ENCODE measurements at places on chromosomes 2 and 18.

DNA sequence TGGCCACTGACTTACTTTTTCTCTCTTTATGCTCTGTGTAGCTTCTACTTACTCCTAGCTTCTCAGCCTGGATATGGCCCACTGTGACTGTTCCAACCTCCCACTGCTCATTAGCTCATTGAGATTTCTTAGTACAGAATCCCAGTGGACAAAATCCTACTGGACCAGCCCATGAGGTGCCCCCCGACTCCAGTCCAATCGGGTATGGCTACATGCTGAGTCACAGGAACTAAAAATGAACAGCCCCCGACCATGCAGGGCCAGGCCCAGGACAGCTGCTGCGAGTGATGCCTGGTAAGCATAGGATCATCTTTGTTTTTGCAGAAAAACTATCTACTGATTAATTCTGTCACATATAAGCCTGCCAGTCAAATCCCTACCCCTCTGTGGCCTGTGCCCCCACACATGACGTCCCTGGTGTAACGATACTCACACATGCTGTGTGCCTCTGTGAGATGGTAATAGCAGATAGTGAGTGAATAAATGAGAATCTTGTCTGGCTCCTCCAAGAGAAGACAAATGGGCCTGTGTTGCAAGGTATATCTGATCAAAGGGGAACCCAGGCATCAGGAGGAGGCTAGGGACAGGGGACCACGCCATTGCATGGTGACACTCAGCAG is 85.9 kb upstream of the KLF7 start:
- DNase-seq: no peak

DNA sequence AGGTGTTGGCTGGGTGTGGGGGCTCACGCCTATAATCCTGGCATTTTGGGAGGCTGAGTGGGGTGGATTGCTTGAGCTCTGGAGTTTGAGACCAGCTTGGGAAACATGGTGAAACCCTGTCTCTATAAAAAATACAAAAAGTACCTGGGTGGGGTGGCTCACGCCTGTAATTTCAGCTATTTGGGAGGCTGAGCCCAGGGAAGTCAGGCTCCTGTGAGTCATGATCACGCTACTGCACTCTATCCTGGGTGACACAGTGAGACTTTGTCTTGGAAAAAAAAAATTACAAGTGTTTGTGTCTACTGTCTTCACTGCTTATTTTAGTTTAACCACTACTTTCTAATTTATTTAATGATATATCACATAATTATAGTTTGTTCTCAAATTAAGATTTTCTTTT is 62.7 kb upstream of the DOCK10 start:
- no peak for DNase-seq

DNA sequence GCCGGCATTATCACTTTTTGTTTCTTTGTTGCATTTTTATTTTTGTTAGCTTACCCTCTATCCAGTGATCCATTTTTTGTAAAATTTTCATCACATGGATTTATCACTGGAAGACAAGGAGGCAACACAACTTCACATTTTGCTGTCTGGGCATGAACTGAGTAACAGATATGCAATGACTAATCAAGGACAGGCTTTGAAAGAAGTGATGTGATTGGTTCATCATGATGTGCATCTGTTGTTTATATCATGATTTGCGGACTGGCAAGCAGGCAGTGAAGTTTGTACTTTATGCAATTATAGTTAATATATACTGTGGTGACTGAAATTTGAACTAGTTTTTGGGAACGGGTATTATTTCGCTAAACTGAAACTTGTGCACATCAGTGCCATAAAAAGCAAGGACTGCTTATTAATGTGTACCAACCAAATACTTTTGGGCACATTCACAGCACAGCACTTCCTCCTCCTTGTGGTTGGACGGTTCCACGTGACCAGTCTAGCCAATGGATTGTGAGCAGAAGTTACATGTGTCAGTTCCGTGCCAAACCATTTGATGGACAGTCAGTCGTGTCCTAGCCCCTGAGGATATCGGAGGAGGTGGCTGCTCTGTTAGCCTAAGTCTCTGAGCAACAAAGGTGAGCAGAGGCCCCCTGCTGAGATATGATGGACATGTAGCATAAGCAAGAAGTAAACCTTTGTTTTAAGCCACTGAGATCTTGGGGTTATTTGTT is 201.4 kb upstream of the SIX2 start:
- peak; percentile 15 for DNase-seq

DNA sequence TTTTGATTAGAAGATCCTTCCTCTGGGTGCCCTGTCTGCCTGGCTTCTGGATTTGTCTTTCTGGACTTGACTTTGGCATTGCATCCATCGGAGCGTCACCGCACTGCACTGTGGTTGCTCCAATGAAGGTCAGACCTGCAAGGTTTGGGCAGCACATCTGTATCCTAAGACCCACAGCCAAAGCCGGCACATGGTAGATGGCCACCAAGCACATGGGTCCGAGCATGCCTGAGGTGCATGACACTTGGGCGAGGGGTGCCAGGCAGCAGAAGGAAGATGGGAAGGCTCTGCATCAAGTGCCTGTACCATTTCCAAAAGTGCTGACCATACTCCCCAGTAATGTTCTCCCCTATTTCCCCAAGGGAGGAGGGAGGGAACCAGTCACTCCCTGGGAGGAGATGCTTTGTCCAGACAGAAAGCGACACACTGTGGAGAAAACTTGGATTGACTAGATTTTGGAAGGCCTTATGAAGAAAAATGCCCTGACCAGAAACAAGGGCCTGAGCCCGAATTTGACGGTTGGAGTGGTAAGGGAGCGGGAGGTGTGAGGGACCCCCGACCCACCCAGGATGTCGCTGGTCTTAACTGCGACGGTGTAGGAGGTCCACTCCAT is 149.9 kb downstream of the LOXHD1 start:
- DNase-seq: no peak

DNA sequence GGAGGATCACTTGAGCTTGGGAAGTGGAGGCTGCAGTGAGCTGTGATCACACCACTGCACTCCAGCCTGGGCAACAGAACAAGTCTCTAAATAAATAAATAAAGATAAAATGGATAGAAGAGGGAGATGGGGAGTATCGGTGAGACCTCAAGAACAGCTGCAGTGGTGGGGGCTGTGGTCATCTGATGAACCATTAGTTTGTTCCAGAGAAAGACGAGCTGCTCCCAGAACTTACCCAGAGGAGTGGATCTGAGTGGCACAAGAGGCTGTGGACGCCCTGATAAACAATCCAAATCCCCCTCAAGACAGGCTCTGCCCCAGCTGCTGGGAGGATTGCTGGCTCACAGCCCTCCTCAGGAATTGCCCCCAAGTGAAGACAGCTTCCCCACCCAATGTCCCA is 26.7 kb downstream of the TMEM127 start:
- no peak for DNase-seq

GRCh38 chr2:109549016-109549590 is 64.7 kb downstream of the SEPTIN10 start:
- no peak for DNase-seq

GRCh38 chr18:78740876-78741275 is 238.7 kb upstream of the SALL3 start:
- no peak for DNase-seq

DNA sequence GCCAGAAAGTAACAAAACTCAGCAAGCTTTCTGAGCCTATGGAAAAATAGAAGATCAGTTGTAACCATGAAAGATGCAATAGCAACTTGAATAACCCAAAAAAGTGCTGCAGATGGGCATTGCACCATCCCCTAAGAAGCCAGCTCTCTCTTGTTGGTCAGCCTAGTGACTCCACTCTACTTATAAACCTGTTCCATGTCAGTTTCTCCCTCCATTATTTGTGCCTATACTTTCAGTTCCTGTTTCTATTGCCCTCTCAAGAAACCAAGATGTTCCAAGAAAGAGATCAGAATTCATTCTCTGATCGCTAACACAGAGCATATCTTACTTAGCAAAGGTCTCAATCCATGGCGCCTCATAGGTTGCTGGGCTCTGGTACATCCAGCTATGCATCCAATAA is 170.3 kb upstream of the MAP2 start:
- no peak for DNase-seq

GRCh38 chr2:207844648-207845047 is 74.9 kb upstream of the FZD5 start:
- DNase-seq: no peak

GRCh38 chr2:221484761-221485502 is 87.2 kb downstream of the EPHA4 start:
- no peak for DNase-seq

- DNase-seq: no peak
Observed at GRCh38 chr2:25215232-25215631, 46.9 kb upstream of the POMC start.

DNA sequence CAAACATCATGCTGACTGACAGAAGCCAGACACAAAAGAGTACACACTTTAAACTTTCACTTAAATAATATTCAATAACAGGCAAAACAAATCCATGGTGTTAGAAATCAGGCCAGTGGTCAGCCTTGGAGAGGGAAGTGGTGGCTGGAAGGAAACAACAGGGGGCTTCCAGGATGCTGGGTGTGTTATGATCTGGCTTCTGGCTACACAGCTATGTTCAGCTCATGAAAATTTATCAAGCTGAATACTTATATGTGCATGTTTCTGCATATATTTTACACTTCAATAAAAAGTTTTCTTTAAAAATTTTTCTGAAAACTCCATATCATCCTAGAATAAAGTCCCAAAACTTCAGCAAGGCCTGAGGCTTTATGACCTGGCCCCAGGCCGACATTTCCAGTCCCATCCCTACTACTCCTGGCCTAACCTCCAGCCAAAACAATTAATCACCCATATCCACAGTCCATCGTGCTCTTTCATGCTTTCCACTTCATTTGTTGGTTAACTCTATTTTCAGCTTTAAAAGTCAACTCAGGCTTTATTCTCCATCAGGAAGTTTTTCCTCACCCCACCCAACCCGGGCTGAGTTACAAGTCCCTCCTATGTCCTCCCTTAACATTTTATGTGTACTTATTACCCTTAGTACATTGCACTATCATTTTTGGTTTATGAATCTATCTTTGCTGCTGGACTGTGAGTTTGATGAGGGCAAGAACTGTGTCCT is 27.9 kb upstream of the SPTBN1 start:
- DNase-seq: no peak

- DNase-seq: no peak
Observed at GRCh38 chr2:160015746-160016145, 46.7 kb downstream of the PLA2R1 start.

DNA sequence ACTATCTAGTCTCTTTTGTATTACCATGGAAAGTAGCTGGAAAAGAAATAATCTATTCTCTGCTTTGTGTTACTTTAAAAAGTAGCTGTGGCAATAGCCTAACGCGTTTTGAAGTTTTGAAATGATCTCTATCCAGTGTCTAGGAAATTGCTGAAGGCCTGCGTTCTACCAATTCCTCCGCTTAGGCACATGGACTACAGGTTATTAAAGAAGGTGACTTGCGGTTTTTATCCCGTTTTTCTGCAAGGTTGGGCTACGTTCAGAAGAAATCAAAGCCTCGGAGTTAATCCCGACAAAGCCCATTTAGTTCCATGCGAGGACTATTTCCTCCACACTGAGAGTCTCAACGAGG is 636 bp upstream of the UBXN4 start:
- DNase-seq: no peak

DNA sequence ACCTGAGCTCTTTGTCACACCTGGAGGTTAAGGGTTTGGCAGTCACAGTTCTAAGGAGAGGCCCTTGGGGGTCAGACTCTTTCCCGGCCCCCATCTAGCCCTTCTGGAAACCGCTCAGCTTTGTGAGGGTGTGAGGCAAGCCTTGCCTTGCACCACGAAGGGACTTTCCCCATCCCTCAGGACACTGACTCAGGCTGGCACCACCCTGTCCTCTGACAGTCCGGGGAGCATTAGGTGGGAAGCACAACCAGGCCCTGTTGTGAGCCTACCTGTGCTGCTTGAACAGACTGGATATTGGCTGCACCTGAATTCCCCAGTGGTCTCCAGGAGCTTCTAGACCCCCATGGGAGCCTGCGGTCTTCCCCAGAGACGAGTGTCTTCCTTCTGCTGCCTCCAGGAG is 47.0 kb upstream of the GBX2 start:
- peak; percentile 20 for DNase-seq

DNA sequence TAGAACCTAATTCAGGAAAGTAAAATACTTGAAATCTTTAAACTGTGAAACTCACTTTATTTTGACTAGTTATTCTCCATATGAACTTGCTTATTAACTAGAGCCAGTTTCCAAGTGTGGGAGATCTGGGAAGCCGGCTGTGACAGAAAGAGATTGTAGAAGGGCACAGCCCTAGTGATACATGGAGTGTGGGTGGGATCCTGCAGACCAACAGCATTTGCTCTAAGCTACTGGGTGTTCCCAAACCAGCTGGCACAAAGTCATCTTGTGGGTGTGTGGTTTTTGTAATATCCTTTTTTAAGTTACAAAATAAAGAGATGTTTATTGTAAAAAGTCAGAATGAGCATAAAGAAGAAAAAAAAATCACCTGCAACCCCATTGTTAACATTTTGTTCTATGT is 3.4 kb downstream of the DUSP19 start:
- DNase-seq: no peak

DNA sequence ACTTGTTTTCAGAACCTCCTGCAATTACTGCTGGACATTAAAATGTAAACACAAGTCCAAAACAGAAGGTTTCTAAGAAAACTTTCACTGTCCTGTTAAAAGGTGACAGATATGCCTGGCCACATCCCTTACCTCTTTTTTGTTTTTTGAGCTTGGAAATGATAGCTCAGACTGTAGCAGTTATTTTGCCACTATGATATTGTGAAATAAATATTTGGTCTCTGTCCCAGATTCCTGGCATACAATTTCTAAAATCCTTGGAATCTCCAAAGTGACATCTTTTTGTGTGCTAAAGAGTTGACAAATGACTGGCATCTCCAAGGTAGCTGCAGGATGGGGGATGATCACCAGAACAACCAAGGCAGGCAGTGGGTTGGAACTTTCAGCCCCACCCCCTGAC is 16.8 kb downstream of the TPGS2 start:
- DNase-seq: no peak

- DNase-seq: no peak
Observed at GRCh38 chr2:40371525-40372282, 80.2 kb downstream of the SLC8A1 start.

- no peak for DNase-seq
Observed at GRCh38 chr18:51623653-51624052, 426.2 kb upstream of the MEX3C start.

DNA sequence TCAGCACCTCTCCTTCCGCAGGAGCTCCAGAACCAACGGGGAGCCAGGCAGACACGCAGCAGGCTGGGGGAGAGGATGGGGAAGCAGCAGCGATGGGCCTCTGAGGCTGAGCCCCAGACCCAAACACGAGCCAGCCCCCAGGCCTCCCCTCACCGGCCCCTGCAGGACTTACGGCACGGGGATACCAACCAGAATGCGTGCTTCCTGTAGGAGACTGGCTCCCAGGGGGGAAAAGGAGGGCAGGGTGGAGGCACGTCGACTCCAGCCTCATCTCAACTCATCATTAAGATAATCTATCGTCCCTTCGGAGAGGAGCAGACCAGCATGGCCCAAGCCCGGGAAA is 495.1 kb upstream of the MYT1L start:
- no peak for DNase-seq

GRCh38 chr2:129768485-129769184 is 210.8 kb upstream of the RAB6C start:
- no peak for DNase-seq

GRCh38 chr2:154532763-154533162 is 165.7 kb upstream of the KCNJ3 start:
- DNase-seq: no peak

GRCh38 chr18:2036086-2036485 is 535.2 kb downstream of the METTL4 start:
- DNase-seq: peak; percentile 56
